ENCODE measurements at places on chromosomes 5 and 9.

DNA sequence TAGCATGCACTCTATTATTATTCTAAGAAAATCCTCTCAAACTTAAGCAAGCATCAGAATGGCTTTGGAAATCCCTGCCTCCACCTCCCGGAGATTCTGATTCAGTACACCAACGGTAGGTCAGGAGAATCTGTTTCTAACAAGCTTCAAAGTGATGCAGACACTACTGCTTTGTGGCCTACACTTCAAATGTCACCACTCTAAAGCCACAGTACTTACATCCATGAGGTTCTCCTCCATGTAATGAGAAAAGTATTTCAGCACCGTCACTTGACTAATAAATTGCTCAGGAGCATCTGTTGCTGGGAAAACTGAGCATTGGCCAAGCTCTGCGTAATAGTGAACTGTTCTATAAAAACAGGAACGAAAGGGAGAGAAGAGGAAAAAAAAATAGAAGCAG, 4.8 kb downstream of the PLK2 start:
- no peak for DNase-seq

- DNase-seq = no peak
Observed at GRCh38 chr9:107540164-107540561, 50.6 kb upstream of the KLF4 start.

GRCh38 chr9:75448281-75448680, 360.0 kb downstream of the OSTF1 start:
- DNase-seq = no peak

GRCh38 chr9:22214021-22214420, 204.9 kb upstream of the CDKN2B start:
- no peak for DNase-seq

DNA sequence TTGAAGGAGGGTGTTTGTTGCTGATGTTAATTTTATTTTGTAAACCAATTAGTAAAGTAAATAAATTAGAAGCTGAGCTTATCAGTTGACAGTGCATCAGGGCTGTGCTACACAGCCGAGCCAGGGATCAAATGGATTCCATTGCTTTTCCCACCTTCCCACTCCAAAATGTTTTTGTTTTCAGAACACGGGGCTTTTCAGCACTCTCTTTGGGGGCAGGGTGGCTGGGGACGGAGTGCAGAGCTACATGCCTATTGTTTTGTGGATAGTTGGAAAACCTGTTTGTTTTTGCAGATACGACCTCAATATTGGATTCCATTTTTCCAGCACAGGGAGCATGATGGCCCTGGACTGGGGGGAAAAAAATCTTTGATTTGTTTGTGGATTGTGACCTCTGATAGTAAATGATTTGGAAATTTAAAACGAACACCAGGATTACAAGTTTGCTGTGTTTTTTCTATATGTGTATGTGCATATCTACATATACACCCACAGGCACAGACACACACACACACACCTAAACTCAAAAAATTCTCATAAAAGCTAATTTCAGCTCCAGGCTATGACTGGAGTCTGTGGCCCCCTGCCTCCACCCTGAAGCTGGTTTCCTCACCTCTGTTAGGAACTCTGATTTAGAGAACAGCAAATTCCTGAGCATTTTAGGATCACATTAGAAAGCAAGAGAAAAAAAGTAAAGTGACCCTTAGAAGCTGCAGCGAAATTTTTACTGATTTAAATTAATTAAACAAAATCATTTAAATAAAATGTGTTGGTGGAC, 371.7 kb upstream of the IRX2 start:
- DNase-seq = no peak

GRCh38 chr9:112605518-112605917, 112.4 kb downstream of the INIP start:
- no peak for DNase-seq

DNA sequence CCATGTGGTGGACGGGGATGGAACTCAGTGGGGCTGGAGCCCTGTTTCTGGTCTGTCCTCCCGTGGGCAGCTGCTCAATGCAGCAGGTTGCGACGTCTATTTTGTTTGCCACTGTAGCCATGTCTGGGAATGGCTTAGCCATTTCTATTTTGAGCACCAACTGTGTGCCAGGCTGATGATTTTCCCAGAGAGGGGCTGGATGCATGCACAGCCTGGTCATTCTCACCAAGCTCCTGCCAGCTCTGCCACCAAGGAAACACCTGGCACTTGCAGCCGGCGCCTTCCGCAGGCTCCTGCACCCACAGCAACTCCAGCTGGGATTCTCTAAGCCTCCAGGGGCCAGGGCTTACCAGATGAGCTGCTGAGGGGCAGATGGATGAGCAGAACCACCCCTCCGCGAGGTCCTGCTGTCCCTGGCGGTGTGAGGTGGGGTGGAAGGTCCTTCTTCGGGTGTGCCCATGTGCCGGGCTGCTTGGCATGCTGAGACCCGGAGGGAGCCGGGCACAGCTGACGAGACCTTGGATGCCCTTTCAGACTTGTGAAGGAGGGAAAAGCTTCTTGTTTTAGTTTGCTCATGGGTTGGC, 151.2 kb downstream of the RXRA start:
- no peak for DNase-seq

DNA sequence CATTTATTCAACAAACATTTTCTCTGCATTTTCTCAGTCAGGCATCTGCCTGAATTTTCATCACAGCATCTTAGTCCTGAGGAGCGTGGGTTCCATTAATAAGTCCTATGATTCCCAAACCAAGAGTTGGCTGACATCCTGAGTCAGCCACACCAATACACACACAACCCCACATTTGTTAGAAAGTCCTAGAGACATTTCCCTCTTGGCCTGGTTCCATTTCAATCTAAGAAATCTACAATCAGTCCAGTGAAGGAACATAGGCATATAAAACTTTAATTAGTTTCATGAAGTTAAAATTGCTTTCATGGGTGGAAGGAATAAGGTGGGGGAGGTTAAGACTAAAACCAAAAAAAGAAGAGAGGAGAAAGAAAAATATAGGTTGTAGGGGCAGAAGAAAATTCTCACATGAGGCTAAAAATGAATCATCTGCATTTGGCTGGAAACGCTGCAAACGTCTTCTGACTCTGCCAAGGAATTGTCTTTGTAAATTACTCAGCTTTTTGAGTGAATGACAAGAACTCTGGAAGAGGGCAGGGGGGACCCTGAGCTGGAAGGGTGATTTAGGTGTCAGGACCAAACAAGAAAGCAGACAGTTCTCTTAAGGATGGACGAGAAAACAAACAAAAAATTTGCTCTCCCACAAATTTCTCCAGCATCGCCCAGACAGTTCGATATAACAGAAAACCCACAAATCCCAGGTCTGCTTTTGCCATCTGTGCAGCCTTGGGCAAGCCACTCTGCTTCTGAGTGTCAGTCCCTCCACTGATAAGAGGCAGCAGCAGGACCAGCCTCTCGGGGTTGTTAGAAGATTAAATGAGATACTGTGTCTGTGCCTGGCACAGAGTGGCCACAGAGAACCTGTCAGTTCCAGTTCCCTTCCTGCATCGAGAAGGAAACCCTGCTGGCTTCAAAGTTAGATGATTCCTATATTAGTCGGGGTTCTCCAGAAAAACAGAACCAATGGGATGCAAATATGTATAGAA, 289.7 kb downstream of the CDK5RAP2 start:
- DNase-seq = no peak

DNA sequence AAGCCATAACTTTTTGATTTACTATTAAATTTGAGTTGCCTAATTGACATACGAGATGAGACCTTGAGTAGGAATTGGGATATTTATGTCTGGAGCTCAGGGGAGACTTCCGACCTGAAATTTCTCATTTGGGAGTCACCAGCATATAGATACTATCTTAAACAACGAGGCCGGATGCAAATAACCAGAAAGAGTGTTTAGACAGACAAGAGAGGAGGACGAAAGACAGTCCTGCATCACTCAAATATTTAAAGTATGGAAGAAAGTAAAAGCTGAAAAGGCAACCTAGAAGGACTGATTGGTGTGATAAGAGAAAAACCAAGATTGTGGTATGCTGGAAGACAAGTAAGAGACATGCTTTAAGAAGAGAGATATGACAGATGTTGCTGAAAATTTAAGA, 675.0 kb upstream of the NUDT12 start:
- DNase-seq = no peak

GRCh38 chr9:7536310-7536939, 263.2 kb downstream of the DMAC1 start:
- DNase-seq = no peak

- no peak for DNase-seq
Observed at GRCh38 chr9:18452276-18452675, 21.7 kb upstream of the ADAMTSL1 start.

DNA sequence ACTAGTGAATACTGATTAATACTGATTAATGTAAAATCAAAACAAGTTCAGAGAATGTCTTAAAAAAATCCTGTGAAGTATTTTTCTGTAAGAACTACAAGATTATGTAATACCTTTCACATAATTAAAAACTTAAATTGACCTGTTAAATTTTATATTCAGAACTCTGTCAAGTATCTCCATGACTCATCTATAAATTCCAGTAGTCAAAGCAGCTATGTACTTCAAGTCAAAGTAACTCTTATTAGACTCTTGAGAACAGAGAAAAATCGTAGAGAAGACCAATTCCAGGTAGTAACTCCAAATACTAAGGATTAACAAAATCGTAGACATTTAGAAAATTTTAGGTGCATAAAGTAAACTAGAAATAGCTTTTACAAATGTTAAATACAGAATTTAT, 77.1 kb downstream of the HOMER1 start:
- no peak for DNase-seq

- no peak for DNase-seq
Observed at GRCh38 chr5:142364251-142365145, 39.7 kb upstream of the SPRY4 start.

GRCh38 chr5:144467792-144468191, 297.1 kb downstream of the KCTD16 start:
- no peak for DNase-seq

GRCh38 chr9:120571443-120572257, 8.3 kb downstream of the CDK5RAP2 start:
- no peak for DNase-seq

DNA sequence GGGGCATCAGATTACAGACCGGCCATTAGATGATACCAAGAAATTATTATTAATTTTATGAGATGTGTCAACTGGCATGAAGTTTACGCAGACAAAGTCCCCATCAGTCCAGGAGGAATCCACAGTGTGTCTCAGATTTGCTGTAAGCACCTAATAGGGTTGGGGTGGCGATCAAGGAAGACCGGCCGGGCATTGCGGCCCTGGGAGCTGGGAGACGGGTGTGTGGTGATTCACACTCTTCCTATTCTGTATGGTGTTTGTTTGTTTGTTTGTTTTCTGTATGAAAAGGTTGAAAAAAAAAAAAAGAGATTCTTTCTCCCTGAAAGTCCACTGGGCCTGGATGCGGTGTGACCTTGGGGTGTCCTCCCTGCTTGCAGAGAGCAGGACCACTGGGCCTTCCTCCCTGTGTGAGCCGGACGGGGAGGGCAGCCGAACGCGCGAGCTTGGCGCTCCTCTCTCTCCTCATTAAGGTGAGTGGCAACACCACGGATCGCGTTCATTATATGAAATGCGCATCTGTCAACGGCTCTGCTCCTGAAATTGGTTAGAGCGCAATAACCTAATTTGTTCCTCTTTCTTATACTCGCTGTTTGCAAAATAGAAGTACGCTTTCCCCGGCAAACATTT, 15.1 kb downstream of the RASGEF1C start:
- no peak for DNase-seq

DNA sequence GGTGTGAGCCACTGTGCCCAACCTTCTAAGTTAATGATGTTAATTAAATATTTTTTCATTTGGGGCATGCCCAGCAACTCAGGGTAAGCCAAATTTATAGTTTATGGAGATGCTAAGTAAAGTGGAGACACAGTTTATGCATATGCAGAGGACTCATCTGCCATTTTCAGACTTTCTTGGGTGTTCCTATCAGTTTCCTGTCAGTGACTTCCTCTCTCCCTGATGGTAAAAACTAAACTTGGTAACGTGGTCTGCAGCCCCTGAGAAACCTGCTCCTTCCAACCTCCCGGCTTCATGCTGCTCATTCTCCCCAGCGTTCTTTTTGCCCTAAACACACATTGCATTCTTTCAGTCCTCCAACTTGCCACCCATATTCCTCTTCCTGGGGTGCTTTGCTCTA, 48.4 kb upstream of the TUT7 start:
- DNase-seq = no peak

- no peak for DNase-seq
Observed at GRCh38 chr9:123111427-123112014, 78.1 kb downstream of the GPR21 start.

- DNase-seq = no peak
Observed at GRCh38 chr9:87812375-87813118, 70.1 kb upstream of the SPATA31E1 start.

GRCh38 chr5:54552446-54552845, 34.9 kb downstream of the SNX18 start:
- DNase-seq = no peak

DNA sequence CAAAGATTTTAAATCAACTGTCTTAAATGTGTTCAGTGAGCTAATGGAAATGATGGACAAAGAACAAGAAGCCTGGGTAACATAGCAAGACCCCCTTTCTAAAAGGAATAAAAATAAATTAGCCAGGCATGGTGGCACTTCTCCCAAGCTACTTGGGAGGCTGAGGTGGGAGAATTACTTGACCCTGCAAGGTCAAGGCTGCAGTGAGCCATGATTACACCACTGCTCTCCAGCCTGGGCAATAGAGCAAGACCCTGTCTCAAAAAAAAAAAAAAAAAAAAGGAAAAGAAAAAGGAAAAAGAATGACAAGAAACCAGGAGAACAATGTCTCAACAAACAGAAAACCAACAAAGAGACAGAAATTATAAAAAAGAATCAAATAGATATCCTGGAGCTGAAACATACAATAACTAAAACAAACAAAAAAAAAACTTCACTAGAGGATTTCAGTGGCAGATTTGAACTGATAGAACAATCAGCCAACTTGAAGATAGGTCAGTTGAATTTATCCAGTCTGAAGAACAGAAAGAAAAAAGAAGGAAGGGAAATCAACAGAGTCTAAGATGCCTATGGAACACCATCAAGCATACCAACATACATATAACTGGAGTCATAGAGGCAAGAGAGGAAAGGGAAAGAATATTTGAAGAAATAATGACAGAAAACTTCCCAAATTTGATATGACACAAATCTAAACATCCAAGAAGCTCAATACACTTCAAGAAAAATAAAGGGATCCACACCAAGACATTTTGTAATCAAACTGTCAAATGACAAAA, 16.8 kb upstream of the SLC35D2 start:
- DNase-seq = no peak

DNA sequence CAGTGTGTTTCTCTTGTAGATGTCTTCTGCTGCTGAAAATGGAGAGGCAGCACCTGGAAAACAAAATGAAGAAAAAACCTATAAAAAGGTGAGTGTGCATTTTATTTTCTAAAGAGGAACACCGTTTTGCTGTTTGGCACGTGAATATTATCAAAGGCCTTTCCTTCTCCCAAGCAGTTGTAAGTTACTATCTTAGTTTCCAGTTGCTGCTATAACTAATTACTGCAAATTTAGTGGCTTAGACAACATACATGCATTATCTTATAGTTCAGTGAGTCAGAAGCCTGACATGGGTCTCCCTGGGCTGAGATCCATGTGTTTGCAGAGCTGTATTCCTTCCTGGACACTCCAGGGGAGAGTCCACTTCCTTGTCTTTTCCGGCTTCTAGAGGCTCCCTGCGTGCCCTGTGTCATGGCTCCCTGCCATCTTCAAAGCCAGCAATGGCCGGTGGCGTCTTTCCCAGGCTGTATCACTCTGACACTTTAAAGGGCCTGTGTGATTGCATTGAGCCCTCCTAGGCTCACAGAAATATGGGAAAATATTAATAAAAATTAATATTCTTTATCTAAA, 117.6 kb downstream of the PIP5K1B start:
- DNase-seq = no peak

- no peak for DNase-seq
Observed at GRCh38 chr9:11182001-11182400, 569.2 kb upstream of the PTPRD start.
